ENCODE measurements at places on chromosomes 4 and X.

- DNase-seq: no peak
Observed at GRCh38 chr4:20268028-20268427, 16.3 kb downstream of the SLIT2 start.

- DNase-seq: no peak
Observed at GRCh38 chr4:105119356-105119755, 27.3 kb upstream of the TET2 start.

- DNase-seq: no peak
Observed at GRCh38 chr4:76758290-76758882, 139.6 kb downstream of the SOWAHB start.

GRCh38 chrX:56802921-56803849 lies 74.1 kb downstream of the NBDY start:
- peak; percentile 89 for DNase-seq

GRCh38 chrX:87045352-87045751 lies 472.2 kb upstream of the KLHL4 start:
- no peak for DNase-seq

DNA sequence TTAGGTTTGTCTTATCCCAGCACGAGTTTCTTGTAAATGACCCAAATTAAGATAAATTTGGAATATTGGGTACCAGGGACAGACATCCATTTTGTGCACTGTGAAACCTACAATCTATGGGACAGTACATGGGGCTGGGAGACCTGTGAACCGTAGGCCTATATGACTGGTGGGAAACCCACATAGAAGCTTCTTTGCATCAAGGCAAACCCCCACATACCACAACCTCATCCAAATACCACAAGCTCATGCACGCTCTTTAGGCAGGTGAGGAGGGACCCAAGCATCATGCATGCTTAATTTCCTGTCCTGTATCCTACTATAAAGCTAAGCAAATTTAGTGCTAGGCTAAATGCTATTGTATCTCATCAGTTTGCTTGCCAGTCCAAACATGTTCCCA lies 47.8 kb downstream of the NIPAL1 start:
- DNase-seq: no peak

GRCh38 chr4:187603093-187604025 lies 392.2 kb upstream of the ZFP42 start:
- no peak for DNase-seq

DNA sequence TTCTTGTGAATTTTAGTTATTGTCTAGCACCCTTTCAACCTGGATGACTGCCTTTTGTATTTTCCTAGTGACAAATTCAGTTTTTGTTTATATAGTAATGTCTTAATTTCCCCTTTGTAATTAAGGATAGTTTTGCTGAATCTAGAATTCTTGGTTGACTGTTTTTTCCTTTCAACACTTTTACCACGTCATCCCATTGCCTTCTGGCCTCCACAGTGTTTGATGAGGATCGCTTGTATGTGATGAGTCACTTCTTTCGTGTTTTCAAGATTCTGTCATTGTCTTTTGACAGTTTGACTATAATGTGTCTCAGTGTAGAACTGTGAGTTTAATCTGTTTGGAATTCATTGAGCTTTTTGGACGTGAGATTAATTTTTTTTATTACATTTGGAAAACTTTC lies 30.1 kb downstream of the KDM6A start:
- DNase-seq: no peak

- no peak for DNase-seq
Observed at GRCh38 chr4:106679063-106679462, 310.5 kb upstream of the GIMD1 start.

- DNase-seq: no peak
Observed at GRCh38 chrX:1094566-1095333, 117.7 kb downstream of the CRLF2 start.

- no peak for DNase-seq
Observed at GRCh38 chrX:44203791-44204190, 139.7 kb downstream of the EFHC2 start.

- DNase-seq: no peak
Observed at GRCh38 chrX:40671126-40671525, 23.8 kb upstream of the CXorf38 start.

DNA sequence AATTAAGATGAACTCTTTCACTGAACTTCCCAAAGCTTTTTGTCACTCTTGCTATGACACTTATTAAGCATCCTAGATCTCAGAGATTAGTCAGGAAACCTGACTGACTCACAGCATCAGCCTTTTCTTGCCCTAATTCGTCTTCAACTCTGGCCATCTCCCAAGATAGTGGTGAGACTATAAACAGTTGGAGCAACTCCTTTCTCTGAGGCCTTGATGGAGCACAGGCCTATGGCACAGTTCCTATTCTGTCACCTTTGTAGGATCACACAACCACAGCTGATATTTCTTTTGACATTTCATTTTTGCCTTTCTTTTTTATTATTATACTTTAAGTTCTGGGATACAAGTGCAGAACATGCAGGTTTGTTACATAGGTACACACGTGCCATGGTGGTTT lies 217.6 kb downstream of the PRR32 start:
- DNase-seq: no peak

DNA sequence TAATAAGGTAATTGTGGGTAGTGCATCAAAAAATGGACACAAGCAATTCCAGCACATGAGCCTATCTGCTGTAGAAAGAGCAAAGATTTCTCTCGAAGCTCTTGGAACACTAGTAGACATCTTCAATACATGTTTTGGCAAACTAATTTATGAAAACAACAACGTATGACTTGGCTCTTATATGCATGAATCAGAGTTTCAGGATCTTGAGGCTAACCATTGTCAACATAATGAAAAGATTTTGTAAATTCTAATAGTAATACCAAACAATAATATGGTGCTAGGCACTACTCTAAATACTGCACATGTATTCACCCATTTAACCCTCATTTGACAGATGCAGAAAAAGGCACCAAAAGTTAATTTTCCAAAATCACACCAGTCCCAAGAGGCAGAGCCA lies 25.1 kb upstream of the ANKRD50 start:
- no peak for DNase-seq

- DNase-seq: no peak
Observed at GRCh38 chr4:148238811-148239493, 203.3 kb downstream of the NR3C2 start.

- no peak for DNase-seq
Observed at GRCh38 chrX:1213971-1214370, 1.5 kb upstream of the CRLF2 start.

GRCh38 chr4:120327276-120327675 lies 260.6 kb upstream of the MAD2L1 start:
- no peak for DNase-seq

DNA sequence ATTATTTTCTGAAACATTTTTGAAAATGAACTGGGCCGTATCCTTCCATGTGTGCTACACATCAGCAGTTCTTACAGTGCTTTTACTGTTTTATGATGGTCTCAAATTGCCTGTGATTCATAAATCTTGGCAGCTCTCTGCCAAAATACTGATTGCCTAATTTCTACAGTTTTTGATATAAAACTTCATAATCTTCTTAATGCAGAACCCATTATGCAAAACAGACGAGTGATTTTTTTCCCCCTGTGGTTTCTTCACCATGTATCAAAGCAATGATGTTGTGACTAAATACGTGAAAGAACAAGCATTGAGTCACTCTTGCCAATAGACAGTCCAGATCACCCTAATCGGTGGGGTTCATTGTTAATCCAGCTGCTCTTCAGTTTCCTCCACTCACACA lies 156.4 kb upstream of the WDR1 start:
- no peak for DNase-seq

DNA sequence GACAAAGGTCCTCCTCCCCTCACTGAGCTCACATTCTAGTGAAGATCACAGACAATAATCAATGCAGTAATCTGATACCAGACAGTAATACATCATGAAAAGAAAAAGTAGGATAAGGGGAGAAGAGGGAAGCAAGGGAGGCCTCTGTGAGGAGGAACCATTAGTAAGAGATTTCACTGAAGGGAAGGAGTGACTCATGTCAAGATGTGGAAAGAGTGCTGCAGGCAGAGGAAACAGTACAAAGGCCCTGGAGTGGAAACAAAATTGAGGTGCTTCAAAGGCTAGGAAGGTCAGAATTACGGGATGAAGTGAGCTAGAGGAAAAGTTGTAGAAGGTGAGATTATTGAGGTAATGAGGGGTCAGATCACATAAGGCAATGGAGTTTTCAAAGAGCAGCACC lies 38.1 kb downstream of the LAMTOR3 start:
- DNase-seq: no peak

GRCh38 chr4:159551281-159551680 lies 448.4 kb downstream of the RAPGEF2 start:
- no peak for DNase-seq

- DNase-seq: no peak
Observed at GRCh38 chr4:82382751-82383150, 9.0 kb upstream of the HNRNPD start.

DNA sequence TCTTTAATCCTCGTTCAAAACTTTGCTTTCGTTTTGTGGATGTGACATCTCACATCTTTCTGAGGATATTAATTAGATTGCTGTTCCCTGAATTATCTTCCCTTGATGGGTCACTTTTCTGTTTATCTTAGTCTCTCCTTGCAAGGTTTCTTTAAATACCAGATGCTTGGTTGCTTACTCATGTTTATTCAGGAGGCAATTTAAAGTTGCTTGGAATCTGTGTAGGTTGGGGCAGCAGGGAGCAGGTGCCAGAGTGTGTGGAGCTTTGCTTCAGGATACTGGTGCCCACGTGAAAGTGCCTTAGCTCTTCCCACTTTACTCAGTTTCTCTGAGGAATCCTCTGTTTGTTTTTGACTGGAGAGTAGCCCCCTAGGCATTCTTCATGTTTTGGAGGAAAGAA lies 24.0 kb downstream of the ANAPC4 start:
- no peak for DNase-seq

GRCh38 chr4:185803022-185803421 lies 9.0 kb downstream of the SORBS2 start:
- DNase-seq: no peak

- DNase-seq: no peak
Observed at GRCh38 chr4:8737601-8738279, 133.9 kb downstream of the HMX1 start.

GRCh38 chrX:28787206-28787605 lies 200.0 kb downstream of the IL1RAPL1 start:
- no peak for DNase-seq

DNA sequence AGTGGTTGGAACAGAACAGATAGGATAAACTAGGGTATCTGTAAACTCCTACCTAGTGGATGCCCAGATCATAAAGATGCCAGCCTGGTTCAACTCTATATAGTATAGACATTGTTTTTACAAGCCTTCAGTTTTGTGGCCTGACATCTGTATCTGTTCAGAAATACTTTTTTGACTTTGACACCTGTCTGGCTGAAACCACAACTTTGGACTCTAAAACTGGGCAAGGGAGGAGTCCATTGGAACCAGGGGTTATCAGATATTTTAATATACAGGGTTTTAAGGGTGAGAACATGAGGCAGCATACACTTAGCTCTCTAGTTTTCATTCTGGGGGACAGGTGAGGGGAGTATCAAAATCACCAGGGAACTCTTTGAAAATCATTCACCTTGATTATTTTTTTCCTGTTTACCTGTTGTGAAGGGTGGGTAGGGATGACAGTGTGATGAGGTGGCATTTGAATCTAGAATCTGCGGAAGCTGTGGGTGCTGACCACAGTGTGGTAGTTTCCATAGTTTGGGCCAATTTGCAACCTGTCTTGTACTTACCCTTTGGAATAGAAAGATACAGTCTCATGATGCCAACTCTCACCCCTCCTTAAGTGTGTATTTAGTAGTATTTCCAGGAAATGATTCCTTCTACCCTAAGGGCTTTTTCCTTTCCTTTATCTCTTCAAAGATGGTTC lies 20.6 kb downstream of the GAB1 start:
- no peak for DNase-seq

- no peak for DNase-seq
Observed at GRCh38 chr4:175934506-175934905, 122.4 kb upstream of the GPM6A start.

GRCh38 chrX:5791721-5792120 lies 436.9 kb downstream of the NLGN4X start:
- no peak for DNase-seq

DNA sequence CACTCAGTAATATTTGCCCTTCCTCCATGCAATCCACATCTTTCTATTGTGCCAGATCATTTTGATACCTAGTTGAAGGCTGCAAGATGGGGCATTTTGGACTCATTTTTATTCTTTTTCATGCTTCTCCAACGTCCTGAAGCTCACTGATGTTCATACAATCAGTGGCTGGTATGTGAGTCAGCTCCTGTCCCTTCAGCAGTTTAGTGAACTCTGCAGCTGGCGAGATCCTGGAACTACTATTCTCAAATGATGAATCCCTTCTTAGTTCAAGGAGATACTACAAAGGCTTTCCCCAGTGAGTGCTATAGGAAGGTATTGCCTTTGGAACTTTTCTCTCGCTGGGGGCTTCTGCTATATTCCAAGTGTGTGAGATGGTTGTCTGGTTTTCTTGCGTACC lies 9.6 kb upstream of the CCDC149 start:
- DNase-seq: no peak

DNA sequence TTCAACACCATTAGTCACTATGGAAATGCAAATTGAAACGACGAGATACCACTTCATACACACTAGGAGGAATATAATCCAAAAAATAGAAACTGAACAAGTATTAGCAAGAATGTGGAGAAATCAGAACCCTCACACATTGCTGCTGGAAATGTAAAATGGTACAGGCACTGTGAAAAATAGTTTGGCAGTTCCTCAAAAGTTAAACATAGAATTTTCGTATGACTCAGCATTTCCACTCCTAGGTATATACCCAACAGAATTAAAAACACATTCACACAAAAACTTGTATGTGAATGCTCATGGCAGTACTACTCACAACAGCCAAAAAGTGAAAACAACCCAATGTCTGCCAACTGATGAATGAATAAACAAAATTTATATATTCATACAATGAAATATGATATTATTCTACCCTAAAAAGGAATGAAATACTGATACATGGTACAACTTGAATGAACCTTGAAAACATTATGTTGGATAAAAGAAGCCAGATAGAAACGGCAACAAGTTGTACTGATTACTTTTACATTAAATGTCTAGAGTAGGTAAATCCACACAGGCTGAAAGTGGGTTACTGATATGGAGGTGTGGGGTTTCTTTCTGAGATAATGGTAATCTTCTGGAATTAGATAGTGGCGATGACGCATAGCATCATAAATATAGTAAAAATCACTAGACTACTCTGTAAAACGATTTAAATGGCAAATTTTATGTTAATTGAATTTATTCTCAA lies 22.3 kb downstream of the TEC start:
- DNase-seq: no peak

DNA sequence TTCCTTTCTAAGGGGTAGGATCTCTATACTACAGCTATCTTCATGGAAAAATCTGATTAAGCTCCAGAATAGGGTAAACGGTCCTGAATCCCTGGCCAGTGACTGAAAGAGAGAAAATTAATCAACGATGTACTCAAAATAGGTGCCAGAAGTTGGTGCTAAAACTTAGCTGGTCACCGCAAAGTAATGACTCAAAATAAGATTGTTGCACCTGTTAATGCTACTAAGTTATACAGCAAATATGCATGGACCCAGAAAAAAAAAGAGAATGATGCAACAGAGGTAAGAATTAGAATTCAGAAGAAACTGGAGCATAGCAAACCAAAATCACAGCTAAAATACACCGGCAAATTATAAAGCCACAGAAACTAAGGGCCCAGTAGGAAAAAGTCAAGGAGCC lies 239.7 kb upstream of the FAM241A start:
- DNase-seq: no peak

- DNase-seq: no peak
Observed at GRCh38 chr4:52728691-52729240, 22.5 kb downstream of the ERVMER34-1 start.

- DNase-seq: peak; percentile 21
Observed at GRCh38 chr4:47926667-47927258, 12.4 kb upstream of the NFXL1 start.

Measured in head of caudate nucleus (tissue), 42 donors.